CD8-positive, alpha-beta memory T cell (primary cell): ENCODE measurements at places on chromosomes 2 and 18. TPM values are rescaled to one million over a fixed set of nuclear protein-coding genes. Genes with fewer than 3 reads are reported as not detected.

Gene MTX2
- total RNA-seq: 28.9 TPM

DNA sequence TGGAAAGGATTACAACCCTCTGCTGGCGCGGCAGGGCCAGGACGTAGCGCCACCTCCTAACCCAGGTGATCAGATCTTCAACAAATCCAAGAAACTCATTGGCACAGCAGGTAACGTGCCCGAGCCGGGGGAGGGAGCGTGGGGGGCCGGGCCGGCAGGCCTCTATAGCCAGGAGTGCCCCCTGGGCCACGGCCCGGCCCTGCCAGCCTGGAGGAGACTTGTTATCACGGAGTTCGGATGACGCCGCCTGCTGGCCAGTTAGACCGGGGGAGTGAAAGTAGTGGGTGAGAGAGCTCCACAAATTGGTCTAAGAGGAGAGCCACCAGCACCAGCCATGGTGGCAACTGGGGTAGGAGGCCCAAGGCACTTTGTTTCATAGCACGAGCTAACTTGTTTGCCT lies 8.6 kb upstream of the TMEM214 start:
- DNase-seq: no peak

GRCh38 chr2:37643730-37644078 lies 27.7 kb downstream of the CDC42EP3 start:
- DNase-seq: no peak

GRCh38 chr2:108833219-108833618 lies 46.6 kb downstream of the CCDC138 start:
- DNase-seq: no peak

Gene KCNJ13
- total RNA-seq: not detected

- DNase-seq: no peak
Measured at GRCh38 chr2:197885587-197885986, 81.2 kb downstream of the PLCL1 start.

DNA sequence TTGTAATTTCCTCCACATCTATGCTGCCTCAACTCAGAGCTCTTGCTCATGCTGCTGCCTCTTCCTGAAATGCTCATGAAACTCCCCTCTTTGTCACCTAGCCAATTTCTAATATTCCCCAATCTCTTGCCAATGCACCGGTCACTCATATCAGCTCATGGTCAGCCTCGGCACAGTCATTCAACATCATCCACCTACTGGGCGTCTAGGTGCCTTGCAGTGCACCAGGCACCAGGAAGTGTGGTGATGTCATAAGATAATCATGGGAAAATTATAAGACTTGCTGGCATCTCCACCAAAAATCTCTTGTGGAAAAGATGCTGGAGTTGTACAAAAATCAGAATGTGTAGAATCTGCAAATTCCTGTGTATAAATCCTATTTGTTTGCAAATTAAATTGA lies 52.6 kb upstream of the RAB27B start:
- DNase-seq: no peak

DNA sequence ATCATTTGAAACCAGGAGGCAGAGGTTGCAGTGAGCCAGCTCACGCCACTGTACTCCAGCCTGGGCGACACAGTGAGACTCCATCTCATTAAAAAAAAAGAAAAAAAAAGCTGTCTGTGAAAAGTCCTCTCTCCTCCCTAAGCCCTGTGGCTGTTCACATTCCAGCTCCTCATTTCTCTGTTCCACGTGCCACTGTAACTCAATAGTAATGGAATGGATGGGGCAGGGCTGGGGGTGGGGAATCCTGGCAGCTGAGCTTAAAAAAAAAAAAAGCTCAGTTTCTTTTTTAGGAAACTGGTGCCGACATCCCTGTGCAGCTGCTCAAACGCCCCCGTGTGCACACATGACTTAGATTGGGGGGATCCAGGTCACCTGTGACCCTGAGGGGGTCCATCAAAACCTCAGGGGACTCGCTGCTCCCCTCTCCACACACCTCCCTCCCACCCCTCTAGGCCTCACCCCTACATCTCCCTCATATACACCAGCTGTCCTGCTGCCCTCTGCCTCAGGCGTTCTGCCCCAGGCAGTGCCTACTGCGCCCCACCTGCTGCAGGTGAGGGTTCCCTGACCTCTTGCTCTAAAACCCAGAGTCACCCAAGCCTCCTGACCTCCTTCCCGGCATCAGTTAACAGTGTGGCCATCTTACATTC lies 255.4 kb downstream of the AGAP1 start:
- DNase-seq: no peak

Gene HPCAL1
- 47.6 TPM for total RNA-seq

Gene NEMP2
- 16.9 TPM for total RNA-seq

DNA sequence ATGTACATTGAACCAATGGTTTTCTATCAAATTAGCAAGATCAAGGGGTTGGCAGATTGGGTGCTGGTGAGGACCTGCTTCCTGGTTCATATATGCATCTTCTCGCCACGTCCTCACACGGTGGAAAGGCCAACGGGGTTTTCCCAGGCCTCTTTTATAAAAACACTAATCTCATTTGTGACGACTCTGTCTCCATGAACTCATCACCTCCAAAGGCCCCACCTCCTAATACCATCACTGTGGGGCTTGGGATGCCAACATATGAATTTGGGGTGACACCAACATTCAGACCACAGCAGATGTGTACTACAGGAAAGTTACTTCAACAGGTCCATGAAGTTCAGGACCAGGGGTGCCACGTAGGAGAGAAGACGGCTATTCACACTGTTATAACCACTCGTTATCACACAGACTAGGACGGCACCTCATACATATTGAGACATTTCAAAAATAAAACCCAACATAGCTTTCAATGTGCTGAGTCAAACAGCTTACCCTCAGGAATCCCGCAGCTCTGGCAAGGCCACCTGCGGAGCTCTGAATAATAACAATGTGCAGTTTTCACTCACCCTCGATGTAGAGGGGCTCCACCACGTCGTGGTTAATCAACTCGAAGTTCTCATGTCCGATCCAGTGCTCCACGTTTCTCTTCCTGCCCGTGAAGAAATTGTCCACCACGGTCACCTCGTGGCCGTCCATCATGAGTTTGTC lies 49.3 kb downstream of the UXS1 start:
- peak; percentile 69 for DNase-seq

DNA sequence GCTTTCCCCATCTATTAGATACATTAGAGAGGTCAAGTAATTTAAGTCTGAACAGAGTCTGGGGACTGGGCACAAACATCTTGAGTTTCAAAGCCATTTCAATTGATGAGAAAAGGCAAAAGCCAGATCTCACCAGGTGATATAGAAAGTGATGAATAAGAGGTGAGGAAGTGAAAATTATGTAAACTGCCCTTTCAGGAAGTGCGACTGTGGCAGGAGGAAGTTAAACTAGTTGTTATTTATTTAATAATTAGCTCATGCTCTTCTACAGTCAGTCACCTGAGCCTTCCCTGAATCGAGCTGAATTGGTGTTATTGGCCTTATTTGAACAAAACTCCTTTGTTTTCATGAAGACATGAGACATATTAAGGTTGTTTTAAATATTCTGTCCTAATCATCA lies 115.1 kb downstream of the CDH20 start:
- no peak for DNase-seq

Gene IGFBP5
- not detected for total RNA-seq

GRCh38 chr2:19881908-19882265 lies 19.9 kb downstream of the TTC32 start:
- no peak for DNase-seq

Gene CNRIP1
- not detected for total RNA-seq

DNA sequence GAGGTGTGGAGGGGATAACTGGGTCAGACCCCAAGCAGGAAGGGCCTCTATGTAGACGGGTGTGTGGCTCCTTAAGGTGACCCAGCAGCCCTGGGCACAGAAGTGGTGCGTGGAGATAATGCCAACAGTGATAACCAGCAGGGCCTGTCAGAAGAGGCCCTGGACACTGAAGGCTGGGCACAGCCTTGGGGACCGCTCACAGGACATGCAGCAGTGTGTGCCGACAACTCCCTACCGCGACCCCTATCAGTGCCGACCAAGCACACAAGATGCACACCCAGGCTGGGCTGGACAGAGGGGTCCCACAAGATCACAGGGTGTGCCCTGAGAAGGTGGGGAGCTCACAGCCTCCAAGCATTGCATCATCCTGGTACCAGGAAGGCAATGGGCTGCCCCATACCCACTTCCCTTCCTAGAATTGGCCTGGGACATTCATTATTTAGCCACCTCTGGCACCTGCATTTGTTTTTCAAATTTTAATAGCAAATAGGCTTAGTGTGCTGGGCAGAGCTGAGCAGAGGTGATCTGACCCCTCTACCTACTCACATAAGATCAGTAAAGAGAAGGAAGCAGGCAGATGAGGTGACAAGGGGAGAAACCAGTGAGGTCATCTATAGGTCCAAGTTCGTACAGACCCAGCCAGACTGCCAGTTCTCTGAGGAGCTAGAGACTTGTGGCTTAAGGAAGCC lies 55.2 kb downstream of the BCL11A start:
- no peak for DNase-seq

DNA sequence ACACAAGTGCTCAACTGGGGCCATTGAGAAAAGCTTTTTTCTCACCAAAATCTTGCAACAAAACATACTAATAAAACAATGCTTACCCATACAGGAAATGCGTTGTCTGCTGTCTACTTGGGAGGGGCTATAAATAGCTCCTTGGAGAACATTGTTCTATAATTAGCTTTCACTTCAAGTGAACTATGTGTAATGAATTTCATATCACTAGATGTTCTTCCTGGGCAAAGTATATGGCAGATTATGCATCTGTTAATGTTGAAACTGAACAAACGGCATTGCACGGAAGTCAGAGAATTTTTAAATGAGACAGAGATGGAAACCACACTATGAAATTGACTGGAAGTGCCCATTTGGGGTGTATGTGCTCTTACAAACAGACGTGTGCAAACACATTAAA lies 6.4 kb upstream of the NPAS2 start:
- no peak for DNase-seq

GRCh38 chr18:54222922-54223567 lies 1.4 kb downstream of the MBD2 start:
- peak; percentile 73 for DNase-seq

GRCh38 chr2:136281281-136282114 lies 163.5 kb upstream of the CXCR4 start:
- DNase-seq: peak; percentile 67

GRCh38 chr18:39701055-39701783 lies 2135.6 kb upstream of the CELF4 start:
- no peak for DNase-seq

Gene CDH7
- total RNA-seq: not detected

Gene OST4
- total RNA-seq: 353 TPM

DNA sequence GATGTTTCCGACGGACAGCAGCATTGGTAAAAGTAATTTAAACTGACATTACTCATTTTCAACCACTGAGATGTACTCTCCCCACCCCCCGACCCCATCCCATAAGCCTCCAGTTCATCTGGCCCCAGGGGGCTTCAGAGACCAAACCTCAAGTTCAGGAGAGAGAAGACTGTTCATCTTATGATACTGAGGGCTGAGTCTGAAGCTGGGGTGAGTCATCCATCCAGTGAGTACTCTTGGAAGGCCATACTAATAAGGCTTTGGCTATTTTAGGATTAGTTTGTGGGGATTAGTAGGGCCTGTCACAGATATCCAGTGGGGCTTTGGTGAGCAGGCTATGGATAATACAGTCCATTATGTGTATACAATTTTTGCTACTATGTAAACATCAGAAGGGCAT lies 125.3 kb upstream of the APCDD1 start:
- DNase-seq: no peak

GRCh38 chr2:156124458-156124857 lies 208.1 kb downstream of the NR4A2 start:
- DNase-seq: no peak

DNA sequence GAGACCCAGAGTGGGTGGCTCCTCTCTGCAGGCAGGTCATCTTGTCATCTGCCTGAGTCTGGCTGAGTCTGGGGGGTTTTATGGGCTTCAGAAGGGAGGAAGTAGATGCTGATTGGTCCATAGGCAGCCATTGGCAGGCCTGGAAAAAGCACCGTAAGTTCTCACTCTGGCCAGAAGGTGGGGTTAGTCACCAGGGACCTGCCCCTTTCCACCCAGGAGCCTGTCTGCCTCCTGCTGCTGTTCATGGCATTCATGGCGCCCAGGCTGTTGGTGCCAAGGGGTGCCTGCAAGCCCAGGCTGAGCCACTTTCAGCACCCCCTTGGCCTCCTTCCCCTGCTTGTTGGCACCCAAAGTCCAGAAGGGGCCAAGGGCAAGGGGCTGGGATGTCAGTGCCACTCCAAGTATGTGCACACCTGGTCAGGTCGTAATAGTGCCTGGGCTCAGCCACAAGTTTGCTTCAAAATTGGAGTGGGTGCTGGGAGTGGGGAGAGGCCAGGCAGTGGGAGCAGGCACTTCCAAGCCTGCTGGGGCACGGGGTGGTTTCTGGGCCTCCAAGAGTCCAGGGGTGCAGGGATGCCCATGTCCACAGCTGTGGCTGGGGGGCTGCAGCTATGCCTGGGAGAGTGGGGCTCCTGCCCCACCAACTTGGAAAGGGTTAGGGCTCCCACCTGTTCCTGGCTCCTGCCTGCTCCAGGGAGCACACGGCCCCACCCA lies 178.1 kb downstream of the FAM210A start:
- no peak for DNase-seq

DNA sequence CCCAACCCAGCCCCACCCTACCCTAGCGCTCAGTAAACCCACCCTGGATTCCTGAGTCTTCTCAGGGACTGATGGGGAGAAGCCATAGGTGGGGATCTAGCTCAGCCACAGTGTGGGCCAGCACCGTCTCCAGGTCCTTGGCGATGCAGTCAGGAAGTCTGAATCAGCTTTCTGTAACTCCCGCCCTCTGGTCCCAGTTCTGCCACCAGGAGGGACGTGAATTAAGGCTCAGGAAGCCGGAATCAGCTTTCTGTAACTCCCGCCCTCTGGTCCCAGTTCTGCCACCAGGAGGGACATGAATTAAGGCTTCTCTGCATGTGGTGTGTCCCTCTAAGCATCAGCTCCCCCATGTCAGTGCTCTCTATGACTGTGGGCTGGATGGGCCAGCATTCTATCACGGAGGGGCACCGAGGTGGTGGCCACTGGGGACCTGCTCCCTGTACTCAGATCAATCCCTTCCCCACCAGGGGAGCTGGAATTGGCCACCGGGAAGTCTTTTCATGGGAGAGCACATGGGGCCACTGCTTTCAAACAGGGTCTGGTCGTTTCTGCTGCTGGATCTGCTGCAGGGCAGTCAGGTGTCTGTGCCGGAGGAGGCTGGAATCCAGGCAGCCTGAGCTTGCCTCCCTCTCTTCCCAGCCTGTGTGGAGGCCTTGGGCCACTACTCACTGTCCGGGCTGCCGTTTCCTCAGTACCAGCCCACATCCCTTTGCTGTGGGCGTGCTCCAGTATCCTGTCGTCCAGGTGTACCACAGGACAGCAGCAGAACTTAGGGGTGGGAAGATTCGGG lies 24.7 kb downstream of the ASB18 start:
- DNase-seq: no peak

GRCh38 chr2:810397-810796 lies 133.2 kb upstream of the TMEM18 start:
- DNase-seq: no peak

Gene CABYR
- total RNA-seq: 1.2 TPM

Gene ARL4C
- total RNA-seq: 54.7 TPM

- no peak for DNase-seq
Measured at GRCh38 chr2:186949726-186950256, 100.8 kb upstream of the ZSWIM2 start.
